ENCODE measurements at places on chromosomes 2 and 18.

DNA sequence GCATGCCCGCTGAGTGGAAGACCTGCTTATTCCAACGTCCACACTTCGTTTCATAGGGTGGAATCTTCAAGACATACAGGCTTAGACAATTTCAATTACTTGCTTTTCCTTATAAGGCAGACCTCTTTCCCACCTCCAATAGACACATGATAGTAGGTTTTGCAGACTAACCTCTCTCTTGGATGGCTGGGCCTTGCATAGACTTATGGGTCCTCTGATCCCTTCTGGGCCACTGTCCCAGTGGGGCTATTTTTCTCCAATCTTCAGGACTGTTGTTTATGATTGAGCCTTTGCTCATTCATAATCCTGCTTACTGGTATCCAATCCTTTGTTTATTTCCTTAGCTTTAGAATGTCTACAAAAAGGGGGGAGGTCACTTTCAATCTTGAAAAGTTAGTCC, 138.9 kb downstream of the FAM210A start:
- no peak for DNase-seq

DNA sequence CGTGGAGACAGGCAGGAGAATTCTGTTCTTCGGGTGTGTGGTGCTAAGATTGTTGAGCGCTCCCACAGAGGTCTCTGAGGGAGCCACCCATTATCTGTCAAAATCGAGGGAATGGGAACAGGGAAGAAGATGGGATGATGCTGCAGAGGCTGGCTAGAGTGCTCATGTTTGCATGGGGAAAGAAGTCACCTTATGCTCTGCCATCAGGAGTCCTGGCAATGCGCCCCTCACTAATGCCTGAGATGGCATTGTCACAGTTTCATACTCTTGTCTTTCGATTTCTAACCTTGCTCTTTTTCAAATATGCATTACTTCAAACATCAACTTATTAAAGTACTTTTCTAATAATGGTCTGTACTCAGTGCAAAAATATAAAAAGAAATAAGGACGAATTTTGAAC, 463.3 kb upstream of the CELF4 start:
- no peak for DNase-seq

GRCh38 chr2:127637725-127638252, 8.2 kb upstream of the GPR17 start:
- no peak for DNase-seq

GRCh38 chr2:240445961-240446663, 10.6 kb downstream of the GPC1 start:
- no peak for DNase-seq

- no peak for DNase-seq
Observed at GRCh38 chr2:230985519-230986231, 10.2 kb upstream of the SPATA3 start.

GRCh38 chr18:53028565-53028964, 688.6 kb downstream of the DCC start:
- DNase-seq: no peak

- DNase-seq: no peak
Observed at GRCh38 chr2:199105826-199106225, 351.9 kb downstream of the SATB2 start.

- DNase-seq: no peak
Observed at GRCh38 chr2:26462100-26462499, 15.8 kb downstream of the OTOF start.

DNA sequence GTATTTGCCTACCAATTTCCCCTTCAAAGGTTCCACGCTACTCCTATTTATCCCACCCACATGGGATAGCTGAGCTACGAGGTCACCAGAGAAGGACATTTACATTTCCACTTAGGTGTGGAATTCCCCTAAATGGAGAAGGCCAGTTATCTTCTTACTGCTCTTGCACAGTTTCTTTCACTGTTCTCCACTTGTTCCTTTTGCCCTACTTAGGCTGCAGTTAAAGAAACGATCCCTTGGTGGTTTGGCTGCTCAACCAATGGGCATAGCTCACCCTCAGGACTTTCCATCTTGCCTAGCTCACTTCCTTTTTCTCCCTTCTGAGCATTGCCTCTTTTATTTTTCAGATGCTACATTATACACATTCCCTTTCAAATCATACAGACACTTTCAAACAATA, 11.2 kb upstream of the NABP1 start:
- no peak for DNase-seq

- DNase-seq: no peak
Observed at GRCh38 chr2:181658444-181658843, 1.5 kb upstream of the CERKL start.

DNA sequence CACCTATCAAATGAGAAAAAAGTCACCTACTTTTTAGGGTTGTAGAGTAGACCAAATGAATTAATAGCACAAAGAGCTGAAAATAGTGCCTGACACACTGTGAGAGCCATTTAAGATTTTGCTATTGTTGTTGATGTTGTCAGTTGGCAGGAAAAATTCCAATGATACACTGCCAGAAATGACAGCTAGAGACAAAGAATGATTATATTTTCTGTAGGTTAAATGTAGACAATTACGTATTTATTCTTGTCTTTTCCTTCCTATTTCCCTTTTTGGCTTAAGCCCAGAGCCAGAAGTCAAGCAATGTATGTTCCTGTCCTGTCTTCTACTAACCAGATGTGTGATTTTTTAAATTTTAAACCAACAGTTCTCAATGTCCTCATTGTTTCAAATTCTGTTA, 17.2 kb downstream of the NRXN1 start:
- DNase-seq: no peak

- no peak for DNase-seq
Observed at GRCh38 chr2:235497096-235497495, 3.3 kb downstream of the AGAP1 start.

DNA sequence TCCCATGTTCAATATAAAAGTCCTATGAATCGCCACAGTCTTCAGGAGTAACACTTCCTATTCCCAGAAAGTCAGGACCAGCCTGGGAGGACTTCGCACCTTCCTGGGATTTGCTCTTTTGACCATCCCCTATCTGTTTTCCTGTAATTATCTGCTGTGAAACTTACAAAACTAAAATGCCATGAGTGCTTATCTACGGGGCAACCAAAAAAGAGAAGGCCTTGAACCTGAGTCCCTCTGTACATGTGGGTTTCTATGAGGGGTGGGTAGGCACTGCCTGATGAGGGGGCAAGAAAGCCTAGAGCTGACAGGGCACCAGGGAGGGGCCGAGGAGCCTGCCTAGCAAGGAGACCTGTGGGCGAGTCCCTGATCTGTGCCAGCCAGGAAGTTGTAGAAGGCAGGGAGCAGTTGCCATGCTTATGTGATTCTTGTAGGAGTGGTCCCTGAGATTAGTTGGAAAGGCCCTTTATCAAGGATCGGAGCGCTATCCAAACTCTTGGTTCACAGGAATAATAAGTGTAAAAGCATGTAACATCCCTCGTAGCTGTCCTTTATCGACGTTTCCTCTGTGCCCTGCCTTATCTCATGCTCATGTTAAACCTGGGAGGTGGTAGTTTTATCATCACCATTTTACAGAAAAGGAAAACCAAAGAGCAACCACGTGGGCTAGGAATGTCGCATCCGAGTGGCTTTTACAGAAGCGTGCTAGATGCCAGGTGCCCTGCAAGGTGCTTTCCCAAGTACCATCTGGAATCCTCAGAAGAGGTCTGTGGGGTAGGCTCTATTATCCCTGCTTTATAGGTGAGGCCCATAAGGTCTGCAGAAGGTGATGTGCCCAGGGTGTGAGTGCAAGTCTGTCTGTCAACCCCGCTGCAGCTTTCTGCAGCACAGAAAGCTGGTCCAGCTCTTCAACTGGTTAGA, 111.8 kb downstream of the B3GNT2 start:
- DNase-seq: no peak

DNA sequence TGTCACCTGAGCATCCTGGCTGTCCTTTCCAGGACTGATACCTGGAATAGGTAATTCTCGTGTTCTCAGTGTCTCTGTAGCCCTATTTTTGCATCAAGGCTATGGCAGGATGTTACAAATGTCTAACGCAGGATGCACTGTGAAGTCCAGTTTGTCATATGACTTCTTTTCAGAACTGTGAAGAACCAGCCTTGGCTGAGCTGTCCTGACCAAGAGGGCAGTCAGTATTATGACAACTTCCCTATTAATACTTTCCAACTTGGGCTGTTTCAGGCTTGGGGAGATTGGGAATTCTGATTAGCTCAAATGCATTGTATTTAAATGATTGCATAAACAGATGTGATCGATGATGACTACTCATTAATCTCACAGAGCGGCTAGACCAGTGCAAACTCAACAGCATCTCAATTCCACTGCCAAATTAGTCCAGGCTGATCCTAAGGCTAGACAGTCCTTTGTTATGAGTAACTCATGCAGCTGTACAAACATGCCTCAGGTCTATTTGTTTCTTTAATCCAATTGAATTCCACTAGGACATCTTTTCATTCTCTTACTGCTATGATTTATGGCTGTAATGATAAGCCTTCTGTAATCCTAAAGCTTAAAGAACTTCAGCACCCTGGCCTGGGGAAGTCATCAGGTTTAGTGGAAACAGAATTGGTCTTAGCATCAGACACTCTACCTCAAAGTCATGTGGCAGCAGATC, 331.6 kb downstream of the KCNS3 start:
- no peak for DNase-seq

DNA sequence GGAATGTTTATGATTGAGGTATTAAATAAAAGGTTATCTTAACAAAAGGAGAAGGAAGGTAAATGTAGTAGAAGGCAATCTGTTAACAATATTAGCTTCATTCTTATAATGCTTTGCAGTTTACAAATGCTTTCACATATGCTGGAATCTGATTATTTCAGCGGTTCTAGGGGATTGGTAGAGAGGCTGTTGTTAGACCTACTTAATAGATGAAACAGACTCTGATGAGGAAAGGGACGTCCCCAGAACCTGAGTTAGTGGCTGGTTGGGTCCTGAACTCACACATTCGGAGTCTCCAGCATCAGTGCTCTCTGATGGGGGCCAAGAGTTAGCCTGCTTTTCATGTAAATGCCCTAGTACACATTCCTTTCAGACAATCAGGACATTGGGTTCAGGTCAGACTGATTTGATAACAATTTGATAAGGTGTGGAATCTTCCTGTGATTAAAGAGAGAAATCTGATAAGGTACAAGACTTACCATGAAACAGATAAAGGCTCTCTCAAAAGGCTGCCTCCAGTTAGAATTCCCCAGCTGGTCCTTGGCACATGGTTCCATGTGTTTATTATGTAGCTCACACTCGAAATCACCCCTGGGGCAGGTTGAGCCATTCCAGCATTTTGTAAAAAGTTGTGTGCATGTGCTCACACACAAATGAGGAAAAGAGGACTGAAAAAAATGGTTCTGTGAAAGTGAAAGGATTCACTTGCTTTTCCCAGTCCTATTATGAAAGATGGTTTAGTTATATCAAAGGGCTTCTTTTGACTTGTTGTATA, 103.1 kb downstream of the GPD2 start:
- DNase-seq: no peak

DNA sequence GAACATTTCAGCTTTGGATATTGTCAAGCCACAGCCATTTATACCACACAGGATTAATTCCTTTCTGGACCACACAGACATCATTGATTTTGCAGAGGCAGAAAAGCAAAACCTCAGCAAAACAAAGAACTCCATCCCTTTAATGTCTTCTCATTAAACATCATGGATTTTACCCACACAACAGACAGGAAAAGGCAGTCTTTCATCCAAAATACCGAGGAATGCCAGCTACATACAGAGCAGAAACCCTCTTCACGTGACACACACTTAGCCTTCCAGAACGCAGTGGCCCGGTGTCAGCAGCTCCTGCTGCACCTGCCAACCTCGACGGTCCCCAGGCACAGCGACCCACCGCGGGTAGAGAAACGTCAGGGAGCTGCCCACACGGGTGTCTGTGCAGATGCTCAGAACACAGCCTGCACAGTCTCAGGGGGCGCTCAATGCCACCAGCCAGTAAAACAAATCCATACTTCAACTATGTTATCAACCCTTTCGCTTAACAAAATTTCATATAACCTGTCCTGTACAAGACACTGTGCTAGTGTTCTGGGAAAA, 304.5 kb downstream of the EIPR1 start:
- DNase-seq: no peak
